T-helper 17 cell (primary cell): ENCODE measurements at places on chromosomes 3 and 15.

DNA sequence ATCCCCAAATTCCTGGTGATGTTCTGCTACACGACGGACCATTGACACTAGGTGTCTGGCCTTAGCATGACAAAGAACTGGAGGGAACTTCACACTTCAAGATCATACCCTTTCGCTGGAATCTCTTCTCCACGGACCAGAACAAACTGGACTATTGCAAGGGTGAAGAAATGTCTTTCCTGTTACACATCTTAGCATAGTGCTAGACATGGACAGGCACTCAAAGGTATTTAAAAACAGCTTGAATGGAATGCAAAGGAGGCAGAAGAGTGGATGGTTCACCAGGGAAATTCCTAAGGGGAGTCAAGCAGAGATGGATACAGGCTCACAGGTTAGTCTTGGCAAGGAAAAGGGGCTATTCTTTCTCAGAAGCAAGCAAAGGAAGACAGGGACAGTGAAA is 33.5 kb upstream of the PDZRN3 start:
- no peak for DNase-seq

DNA sequence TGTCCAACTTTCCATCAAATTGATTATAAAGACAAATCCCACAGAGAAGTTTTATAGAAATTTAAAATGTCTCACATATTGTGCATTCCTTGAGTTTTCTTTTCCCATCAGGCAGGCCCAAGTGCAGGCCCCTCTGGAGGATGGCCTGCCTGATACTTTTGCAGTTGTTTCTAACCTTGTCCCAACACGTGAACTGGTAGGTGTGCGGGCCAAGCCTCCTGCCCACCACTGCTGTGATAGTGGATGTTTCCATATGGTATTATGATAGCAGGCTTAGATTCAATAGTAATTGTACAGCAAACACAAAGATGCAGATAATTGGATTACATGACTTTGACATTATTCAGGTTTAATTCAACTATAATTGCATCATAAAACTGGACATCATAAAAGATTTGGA is 1.4 kb downstream of the P2RY12 start:
- DNase-seq, result no peak

- DNase-seq, result no peak
These were observed 80.3 kb downstream of the PEX5L start for GRCh38 chr3:179956416-179956830.

DNA sequence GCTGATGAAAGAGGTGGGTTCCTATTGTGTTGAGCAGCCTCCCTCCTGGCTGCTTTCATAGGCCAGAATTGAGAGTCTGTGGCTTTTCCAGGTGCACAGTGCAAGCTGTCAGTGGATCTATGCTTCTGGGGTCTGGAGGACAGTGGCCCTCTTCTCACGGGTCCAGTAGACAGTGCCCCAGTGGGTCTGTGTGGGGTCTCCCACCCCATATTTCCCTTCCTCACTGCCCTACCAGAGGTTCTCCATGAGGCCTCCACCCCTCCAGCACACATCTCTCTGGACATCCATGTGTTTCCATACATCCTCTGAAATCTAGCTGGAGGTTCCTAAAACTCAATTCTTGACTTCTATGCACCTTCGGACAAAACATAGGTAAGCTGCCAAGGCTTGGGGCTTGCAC is 201.2 kb downstream of the FAM43A start:
- DNase-seq, result no peak

DNA sequence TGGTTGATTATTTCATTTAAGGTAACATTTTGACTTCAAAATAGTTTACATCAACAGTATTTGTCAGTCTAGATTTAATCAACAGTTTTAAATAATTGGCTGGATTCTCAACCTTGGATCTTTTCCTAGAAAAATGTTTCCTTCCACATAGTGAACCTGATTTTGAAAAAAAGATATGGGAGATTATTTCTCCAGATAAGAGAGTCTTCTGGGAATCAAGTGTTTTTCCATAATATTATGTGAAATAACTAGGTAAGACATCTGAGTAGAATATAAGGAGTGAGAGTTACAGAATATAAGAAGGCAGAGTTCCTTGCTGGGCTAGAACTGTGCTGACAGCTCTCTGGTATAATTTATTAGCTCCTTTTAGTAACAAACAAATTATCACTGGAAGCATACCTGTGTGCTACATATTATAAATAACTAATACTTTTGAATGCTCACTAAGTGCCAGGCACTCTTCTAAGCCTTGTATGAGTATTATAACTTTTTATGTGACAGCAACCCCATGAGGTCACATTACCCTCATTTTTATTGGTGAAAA is 18.8 kb upstream of the TNFSF10 start:
- no peak for DNase-seq

DNA sequence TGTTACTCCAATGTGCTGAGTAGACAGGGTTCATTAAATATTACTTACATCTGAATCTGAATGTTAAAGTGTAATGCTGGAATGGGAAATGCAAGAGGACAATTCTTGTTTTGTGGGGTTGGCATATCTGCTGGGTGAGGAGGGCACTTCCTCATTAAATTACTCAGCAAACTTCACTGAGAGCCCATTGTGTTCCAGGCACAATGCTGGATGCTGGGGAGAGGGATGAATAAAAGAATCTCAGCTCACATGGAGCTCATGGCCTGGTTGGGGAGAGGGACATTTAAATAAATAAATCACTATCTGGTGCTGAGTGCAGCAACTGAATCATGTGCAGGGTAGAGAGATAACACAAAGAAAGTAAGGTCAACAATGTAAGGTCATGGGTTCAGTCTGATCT is 199.2 kb upstream of the CFAP20DC start:
- DNase-seq, result no peak

GRCh38 chr3:136277634-136278033 is 27.5 kb downstream of the PCCB start:
- DNase-seq, result no peak

GRCh38 chr3:66948041-66948440 is 50.1 kb upstream of the KBTBD8 start:
- no peak for DNase-seq

- DNase-seq, result no peak
These were observed 51.0 kb upstream of the SSR3 start for GRCh38 chr3:156605686-156606605.

GRCh38 chr15:56327721-56328502 is 37.3 kb upstream of the TEX9 start:
- no peak for DNase-seq

DNA sequence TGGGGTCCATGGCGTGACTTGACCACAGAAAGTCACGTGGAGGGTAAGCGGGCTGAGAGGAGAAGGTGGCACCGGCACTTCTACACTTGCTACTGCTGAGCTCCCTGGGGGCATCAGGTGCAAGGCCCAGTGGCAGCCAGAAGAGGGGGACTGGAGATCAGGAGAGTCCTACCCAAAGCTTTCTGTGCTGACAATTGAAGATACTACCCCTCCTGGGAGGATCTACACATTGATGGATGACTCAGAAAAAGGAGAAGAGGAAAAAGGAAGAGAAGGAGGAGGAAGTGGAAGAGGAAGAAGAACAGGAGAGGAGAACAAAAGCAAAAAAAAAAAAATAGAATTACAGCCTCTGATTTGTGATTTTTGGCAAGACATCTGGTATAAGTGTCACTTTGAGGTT is 41.2 kb downstream of the MYO5C start:
- DNase-seq, result no peak
